ENCODE measurements at places on chromosomes 4 and X.

GRCh38 chrX:41733939-41734338 is 10.0 kb downstream of the GPR82 start:
- DNase-seq, result no peak

DNA sequence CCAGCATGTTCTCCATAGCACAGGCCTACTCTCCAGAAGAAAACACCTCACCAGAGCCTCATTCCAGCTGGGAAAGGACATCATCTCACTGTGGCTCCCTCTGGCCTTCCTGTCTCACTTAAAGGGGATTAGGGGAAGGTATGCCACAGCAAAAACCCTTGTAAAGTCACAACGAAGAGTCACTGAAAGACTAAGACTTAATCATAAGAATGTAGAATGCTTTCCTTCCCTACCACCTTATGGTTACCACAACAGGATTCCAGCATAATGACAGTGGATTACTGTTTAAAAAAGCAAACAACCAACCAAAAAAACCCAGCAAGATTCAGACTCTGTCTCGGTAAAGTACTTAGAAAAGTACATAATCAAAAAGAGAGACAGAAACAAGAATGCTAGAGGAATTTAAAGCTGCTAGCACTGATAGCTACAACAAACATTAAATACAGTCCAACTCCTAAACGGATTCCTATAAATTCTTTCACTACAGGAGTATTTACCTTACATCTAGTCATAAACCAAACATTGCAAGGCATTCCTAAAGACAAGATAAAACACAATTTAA is 75.1 kb downstream of the BANK1 start:
- DNase-seq, result no peak

GRCh38 chr4:36088542-36088941 is 155.8 kb downstream of the ARAP2 start:
- no peak for DNase-seq

DNA sequence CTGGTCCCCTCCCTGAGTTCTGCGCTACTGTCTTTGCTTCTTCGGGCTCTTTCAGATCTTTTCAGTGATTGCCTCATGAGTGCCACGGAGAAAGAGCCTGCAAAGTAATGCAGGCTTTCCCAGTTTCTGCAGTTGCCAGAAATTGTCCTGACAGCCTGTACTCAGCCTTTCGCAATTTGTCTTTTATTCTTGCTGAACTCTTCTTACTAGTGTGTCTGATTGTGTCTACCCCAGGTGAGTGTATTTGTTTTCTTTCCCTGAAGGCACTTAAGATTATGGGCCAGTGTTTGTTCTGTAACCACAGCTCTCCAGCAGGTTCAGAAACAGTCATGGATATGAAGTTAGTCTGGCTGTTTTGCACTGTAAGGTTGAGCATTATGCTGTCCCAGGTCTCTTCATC is 47.1 kb downstream of the FAM193A start:
- DNase-seq, result no peak

DNA sequence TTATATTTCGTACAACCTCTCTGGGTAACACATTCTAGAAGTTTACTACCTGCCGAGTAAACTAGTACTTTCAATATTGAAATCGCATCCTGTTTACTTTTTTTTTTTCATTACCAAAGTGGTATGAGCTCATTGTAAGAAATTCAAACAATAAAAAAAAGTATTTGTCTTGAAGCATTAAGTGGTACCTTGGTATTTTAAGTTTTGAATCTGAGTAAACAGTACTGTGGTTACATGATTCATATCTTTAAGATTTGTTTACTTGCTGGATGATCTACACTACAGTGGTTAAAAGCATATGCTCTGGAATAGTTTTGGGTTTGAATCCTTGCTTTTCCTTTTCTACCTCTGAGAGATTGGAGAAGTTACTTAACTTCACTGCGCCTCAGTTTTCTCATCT is 3.8 kb upstream of the MMGT1 start:
- no peak for DNase-seq

Measured in stimulated activated CD8-positive, alpha-beta memory T cell treated with anti-CD3 and anti-CD28 coated beads, Interleukin-4, amount 100 ng/mL, for 4 hours (primary cell).